ENCODE measurements at places on chromosomes 6 and 20.

DNA sequence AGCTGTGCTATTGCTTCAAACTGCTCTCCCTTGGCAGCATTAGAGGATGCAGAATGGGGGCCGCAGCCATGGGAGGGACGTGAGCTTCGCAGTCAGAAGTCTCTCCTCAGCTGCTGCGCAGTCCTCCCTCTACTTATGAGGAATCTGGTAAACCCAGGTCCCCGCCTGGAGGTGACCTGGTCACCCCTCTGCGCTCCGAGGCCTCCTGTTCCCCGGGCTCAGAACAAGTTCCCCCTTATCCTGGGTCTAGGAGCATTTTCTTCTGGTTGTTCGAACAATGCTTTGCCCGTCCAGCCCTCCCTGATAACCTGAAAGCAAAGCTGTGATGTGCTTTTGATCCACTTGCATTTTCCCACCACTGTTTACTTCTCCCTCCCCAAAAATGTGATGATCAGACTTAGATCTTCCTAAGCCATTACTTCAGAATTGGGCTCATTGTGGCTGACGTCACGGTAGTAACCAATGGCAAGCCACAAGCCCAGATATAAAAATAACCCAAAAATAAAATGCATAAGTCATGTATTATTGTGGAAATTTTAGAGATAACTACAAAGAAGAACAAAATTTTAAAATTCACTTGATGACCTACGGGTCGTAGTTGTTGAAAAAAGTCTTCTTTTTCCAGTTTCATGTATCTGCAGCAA is 80.7 kb downstream of the SERAC1 start:
- no peak for ATAC-seq

DNA sequence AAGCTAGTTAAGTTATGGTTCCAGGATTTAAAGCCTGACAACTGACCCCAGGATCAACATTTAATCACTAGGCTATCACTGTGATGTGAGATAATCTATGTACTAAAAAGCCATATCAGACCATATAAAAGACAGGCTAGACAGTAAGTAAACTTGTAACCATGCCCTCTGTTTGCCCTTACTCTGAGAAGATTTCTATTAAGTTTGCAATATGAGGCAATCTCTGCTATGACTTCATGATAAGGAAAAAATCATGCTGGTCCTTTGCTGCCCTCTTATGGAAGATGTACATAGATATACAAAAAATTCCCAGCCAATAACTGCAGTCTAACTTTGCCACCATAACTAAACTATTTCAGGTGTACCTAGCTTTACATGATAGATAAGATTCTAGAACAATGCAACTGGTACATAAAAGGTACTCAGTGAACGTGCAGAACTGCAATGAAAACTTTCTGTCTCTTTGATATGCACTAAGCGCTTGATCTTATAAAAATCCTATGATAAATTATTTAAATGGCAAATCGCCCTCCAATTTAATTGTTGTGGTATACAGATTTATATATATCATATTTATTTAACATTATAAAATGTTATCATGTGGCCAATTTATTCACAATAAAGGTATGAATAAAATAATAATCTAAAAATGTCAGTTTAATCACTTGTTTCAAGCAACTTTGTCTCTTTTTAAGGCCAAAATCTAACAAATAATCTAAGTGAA is 70.5 kb downstream of the FAM217A start:
- ATAC-seq: no peak

- no peak for ATAC-seq
Measured at GRCh38 chr20:1307571-1307971, 21.4 kb downstream of the SDCBP2 start.

GRCh38 chr6:15457121-15457650 is 205.6 kb downstream of the DTNBP1 start:
- ATAC-seq: no peak

DNA sequence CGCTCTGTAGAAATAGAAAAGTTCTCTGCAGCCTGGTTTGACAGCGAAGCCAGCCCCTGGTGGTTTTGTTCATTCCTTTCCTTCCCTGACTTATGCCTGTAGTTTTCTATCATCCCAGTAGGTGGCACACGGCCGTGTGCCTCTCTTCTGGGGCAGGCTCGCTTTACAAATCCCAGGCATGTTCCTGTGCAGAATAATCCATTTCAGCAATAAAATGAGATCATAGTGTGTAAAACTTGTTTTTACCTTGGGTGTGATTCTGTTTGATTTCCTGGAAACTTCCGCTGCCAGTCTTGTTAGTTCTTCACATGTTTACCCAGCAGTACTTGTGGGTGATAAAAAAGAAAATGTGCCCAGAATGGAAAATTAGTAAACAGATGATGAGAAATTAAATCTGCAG is 7.4 kb upstream of the INSM1 start:
- ATAC-seq: peak; percentile 71

DNA sequence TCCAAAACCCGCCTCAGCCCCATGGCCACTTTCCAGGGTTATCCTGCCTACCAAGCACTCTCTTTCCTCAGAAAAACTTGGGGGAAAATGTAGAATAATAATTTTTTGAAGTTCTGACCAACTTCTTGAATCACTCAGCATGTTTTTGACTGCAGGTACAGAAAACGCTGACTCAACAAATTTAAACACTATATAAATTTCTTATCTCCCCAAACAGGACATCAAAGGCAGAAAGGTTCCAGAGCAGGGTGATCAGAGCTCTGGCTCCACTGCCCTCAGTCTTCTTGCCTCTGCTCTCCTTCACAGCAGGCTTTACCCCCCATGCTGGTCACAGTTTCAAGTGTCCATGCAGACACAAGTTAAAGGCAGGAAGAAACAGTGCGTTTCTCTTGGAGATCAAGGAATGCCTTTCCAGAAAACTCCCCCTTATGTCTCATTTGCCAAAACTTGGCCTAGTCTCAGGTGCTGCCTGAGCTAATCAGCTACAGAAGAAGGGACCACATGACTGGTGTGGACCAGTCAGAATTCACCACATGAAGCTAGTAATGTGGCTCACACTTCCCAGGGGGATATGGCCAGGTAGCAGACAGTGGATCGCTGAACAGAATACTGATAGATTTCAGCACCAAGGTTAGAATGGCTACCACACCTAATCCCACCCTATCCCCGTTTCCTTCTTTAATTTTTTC is 24.4 kb upstream of the SLC17A3 start:
- no peak for ATAC-seq

- no peak for ATAC-seq
Measured at GRCh38 chr6:154410619-154411072, 54.0 kb upstream of the IPCEF1 start.

DNA sequence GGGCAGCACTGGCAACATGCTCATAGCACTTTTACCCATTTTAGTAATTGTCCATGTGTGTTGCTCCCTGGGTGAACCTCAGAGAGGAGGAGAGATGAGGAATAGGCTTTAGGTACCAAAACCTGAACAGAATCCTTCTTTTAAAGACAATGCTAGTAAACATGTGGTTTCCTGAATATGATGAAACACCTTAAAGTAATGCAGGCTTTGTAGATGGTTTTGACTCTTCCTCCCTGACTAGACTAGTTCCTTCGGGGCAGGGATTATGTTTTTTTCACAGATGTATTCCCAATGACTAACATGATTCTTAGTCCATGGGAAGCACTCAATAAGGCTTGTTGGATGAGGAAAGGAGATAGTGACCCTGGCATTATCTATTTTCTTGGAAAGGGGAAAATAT is 367.6 kb upstream of the JAG1 start:
- no peak for ATAC-seq

- ATAC-seq: no peak
Measured at GRCh38 chr20:62409086-62409853, 2.2 kb upstream of the CABLES2 start.

GRCh38 chr6:140401761-140402160 is 1027.3 kb upstream of the CITED2 start:
- no peak for ATAC-seq

- peak; percentile 0 for ATAC-seq
Measured at GRCh38 chr6:36679043-36679833, 724 bp downstream of the CDKN1A start.

DNA sequence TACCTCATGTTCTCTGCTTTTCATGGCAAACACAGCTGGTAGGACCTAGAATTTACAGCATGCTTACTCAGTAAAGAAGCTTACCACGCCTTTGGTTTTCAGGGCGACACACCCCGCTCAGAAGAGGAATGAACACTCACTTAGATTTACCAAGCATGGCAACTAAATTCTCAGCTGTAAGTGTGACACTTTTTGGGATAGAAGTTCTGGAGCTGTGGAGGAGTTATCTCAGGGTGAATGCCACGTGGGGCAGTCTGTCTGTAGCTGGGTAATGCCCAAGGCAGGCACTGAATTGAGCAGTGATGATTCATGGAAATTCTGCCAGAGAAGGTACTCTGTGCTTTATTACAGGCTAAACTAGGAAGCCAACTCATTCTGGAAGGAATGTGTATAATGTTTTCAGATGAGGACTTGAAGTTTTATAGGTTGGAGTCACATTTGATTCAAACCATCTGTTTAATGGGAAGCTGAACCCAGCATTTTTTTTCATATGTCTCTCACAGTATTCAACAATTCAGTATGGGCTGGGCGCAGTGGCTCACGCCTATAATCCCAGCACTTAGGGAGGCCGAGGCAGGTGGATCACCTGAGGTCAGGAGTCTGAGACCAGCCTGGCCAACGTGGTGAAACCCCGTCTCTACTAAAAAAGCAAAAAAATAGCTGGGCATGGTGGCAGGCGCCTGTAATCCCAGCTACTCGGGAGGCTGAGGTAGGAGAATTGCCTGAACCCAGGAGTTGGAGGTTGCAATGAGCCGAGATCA is 3.5 kb upstream of the PRIM2 start:
- ATAC-seq: no peak

DNA sequence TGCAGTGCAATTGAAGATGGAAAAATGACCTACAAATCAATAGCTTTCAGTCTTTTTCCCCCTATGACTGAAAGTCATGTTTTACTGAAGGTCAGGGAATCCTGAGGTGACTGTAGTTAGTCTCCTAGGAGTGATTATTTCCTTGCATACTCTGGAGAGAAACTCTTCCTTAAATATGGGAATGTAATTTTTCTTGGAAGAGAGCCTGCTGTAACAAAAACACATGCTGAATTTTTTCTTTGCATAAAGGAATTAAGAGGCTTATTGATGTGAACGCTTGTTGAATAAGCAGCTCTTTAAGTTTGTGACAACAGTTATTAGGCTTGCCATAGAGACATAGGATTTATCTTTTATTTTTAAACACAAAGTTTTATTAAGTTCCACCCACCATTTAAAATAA is 64.5 kb downstream of the ELOVL2 start:
- ATAC-seq: no peak

DNA sequence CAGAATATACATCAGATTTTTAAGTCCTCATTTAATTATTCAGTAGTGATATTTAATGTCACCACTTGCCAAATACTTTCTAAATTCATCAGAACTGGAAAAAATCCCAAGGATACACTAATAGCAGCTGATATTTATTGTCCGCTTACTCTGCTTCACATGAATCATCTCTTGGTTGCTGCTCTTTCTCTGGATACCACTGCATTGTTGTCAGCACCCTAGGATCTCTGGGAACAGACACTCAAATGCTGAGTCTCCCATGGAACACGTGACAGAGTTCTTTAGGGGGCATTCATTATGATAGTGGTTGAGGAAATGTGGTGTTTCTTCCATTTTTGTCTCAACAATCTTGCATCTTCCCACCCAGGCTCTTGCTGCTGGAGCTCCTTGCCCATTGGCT is 318.0 kb downstream of the RFPL4B start:
- no peak for ATAC-seq

GRCh38 chr20:46202766-46203509 is 84.8 kb downstream of the CD40 start:
- ATAC-seq: no peak

GRCh38 chr20:53004267-53004813 is 32.2 kb downstream of the TSHZ2 start:
- no peak for ATAC-seq

DNA sequence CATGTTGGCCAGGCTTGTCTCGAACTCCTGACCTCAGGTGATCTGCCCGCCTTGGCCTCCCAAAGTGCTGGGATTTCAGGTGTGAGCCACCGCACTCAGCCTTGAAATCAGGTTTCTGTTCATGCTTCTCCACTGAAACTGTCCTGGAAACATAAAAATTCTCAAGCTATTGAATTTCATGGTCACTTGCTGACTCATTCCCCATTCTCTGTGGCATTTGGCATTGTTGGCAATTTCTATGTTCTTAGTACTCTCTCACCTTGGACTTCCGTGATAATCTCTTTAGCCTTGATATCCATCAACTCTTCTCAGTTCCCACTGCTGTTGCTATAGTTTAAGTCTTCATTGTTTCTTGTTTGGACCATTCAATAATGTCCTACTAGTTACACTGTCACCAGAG is 6.2 kb downstream of the SEL1L2 start:
- ATAC-seq: no peak

- no peak for ATAC-seq
Measured at GRCh38 chr6:46279874-46280273, 109.1 kb upstream of the ENPP5 start.

DNA sequence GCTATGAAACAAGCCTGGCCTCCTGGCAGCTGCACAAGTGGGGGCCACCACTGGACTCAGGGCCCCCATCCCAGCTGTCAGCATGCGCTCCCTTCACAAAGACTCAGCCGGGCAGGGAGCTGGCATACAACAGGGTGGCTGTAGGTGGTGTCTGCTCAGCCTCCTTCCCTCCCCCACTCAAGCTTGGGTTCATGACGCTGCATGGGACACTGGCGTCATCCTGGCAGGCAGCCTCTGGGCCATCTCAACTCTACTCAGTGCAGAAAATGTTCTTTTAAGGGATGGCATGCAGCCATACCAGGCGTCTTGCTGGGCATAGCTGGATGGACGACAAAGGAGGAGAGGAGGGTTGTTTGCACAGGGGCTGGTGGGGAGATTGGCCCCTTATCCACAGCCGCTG is 30.5 kb downstream of the SAYSD1 start:
- ATAC-seq: no peak

DNA sequence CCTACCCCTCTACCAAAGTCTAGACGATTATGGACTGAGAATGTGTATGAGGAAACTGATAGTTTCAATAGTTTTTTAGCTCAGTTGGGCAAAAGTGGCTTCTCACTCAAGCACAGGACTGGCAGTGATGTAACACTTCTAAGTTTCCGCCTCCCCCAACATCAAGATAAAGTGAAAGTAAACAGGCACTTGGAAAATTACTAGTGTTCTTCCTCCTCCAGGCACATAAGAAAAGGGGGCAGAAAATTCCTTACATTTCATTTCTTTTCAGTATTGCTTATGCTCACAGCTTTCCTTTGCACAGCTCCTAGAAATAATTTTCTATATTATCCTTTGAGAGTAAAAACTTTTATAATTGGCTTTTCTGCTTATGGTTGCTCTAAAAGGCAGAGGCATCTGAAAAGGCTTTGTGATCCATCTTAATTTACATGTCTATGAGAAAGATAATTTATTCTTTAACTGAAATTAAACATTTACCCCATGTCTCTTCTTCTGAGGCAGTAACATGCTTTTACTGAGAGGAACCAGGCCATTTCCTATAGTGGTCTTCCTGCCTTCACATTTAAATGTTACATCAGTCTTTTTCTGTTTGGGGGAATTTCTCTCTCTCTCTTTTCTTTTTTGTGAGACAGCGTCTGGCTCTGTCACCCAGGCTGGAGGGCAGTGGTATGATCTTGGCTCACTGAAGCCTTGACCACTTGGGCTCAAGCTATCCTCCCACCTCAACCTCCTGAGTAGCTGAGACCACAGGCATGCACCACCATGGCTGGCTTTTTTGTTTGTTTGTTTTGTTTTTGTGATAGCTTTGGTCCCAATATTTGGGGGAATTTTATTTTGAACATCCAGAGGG is 65.0 kb upstream of the EEF1A1 start:
- peak; percentile 87 for ATAC-seq

- no peak for ATAC-seq
Measured at GRCh38 chr6:12572896-12573827, 143.4 kb upstream of the PHACTR1 start.

GRCh38 chr6:44672086-44672485 is 284.6 kb downstream of the CDC5L start:
- ATAC-seq: no peak

GRCh38 chr20:35838205-35838604 is 66.4 kb downstream of the PHF20 start:
- no peak for ATAC-seq

Data from stimulated activated memory B cell treated with anti-CD40 and anti-IgM and Interleukin-4, amounts not matched to agents 10 μg/mL and 1 μg/mL and 100 μg/mL, for 72 hours (primary cell).